ENCODE measurements at places on chromosomes 3 and 15.

DNA sequence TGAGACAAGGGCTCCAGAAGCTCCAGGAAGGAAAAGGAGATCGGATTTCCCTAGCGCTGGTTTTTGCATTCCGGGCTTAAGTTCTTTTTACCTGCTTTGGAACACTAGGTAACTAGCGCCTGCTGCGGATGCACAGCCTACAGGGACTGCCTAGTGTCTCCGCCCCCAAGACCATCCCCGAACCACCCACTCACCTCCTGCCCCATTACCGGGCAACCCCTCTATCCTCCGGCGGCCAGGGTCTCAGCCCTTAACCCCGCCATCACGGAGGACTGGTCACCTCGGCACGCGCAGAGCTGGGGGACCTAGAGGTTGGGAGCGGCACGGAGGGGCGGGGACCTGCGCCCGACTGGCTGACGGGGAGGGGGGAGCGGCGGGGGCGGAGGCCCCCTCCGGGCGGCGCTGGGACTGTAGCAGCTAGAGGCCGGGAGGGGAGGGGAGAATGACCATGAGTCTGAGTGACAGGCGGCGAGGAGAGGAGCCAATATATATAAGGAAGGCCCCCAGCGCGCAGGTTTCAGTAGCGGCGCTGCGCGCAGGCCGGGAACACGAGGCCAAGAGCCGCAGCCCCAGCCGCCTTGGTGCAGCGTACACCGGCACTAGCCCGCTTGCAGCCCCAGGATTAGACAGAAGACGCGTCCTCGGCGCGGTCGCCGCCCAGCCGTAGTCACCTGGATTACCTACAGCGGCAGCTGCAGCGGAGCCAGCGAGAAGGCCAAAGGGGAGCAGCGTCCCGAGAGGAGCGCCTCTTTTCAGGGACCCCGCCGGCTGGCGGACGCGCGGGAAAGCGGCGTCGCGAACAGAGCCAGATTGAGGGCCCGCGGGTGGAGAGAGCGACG is at the start of gene DLL4:
Gene DLL4 (plus strand): TSS at position 520 of the 839 bp plus-strand sequence. CDS start 329 bp downstream, outside the sequence.
- DNase-seq, result peak; percentile 41

- DNase-seq, result no peak
Measured at GRCh38 chr15:31974855-31975829, 55.2 kb upstream of the CHRNA7 start.

- DNase-seq, result no peak
Measured at GRCh38 chr3:148839805-148840204, 12.2 kb downstream of the CPB1 start.

- no peak for DNase-seq
Measured at GRCh38 chr15:95127356-95127755, 896.0 kb downstream of the MCTP2 start.

GRCh38 chr3:197952440-197952839 is 2.5 kb downstream of the RPL35A start:
- DNase-seq, result no peak

DNA sequence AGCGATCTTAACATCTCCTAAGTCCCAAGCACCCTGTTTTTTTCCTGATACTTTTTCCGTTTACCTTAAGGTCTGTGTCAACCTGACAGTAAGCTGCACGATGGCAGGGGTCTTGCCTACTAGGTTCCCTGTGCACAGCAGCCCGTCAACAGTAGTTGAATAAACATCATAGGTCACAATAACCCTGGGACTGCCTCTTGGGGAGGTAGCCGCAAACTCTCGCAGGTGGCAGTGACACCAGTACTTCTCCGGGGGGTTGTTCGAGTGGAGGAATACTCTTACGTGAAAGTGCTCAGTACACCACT is 365 bp upstream of the PDCD6IP start:
- no peak for DNase-seq

Measured in stimulated activated naive CD4-positive, alpha-beta T cell treated with Interleukin-2 at 50 U/mL for 16 hours (primary cell).